ENCODE measurements at places on chromosomes 4 and X.

DNA sequence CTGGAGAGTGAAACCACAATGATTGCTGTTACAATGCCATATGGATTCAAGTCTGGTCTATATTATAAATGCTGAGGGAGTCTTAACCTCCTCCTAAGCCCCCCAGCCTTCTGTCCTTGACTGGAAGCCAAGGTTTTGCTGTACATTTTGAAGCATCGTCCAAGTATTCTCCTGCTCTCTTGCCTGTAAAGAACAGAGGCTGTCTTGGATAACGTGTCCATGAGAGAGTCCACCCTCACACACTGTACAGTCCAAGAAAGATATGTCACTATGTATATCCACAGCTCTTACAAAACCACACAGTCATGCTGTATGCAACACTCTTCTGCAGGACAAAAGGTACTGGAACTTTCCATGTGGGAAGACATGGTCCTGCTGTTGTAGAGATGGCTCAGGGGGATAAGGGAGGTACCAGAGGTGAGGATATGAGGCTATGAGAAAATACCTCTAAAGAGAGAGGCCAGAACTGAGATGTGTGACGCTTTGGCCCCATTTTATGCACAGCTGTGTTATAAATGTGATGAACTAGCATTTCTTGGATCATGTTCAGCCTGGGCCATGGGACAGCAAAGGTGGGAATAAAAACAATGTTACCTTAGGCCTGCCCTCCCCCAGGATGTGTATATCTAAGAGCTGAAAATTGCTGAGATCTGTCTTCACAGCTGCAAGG lies 678.6 kb downstream of the IQCM start:
- no peak for DNase-seq

DNA sequence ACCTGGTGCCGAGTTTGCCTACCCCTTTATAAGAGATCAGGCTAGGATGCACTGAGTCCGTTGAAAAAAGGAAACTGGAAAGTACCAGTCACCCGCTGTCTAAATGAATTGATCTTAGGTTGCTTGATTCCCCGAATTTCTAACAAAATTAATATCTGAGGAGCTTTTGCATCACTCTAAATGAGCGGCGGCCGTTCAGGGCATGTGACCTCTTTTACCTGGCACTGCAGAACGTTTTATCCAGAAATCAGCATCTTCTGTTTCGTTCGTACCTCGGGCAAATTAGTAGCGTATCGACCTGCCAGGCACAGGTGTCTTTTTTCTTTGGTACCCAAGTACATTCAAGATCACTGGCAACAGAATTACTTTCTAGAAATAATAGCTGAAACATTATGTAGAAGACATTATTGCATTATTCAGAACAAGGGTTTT lies 876 bp downstream of the KLHL2 start:
- no peak for DNase-seq

DNA sequence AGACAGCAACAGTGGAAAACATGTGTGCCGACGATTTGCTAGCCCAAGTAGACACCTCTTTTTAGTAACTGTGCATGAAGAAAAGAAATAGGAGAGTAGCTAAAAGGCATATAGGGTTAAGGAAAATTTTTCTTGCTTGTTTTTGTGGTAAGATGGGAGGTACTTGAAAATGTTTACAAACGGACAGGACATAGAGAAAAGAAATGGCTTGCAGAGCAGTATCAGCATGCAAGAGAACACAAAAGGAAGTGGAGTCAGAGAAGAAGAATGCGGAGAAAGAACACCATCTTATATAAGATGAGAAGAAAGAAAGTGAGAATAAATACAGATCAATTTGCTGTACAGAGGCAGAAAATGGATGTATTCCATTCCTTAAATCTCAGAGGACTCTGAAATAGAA lies 263.7 kb upstream of the ETNPPL start:
- DNase-seq, result no peak

DNA sequence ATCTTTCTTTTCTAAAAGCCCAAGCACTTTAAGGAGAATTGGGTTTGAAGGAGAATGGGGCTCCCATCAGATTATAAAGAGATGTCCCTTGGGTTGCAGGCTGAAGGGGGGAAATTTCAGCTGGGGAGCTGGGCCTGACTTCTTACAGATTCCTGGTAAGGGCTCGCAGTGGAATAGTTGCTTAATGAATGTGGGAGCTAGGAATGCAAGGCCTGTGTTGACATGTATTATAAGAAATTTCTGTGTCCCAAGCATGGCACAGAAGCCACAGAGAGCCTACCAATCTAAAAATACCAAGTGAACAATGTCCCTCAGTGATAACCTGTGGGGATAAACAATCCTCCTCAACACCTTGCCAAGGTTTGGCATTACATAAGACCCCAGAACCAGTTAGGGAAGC lies 39.3 kb upstream of the WNK3 start:
- DNase-seq, result no peak

DNA sequence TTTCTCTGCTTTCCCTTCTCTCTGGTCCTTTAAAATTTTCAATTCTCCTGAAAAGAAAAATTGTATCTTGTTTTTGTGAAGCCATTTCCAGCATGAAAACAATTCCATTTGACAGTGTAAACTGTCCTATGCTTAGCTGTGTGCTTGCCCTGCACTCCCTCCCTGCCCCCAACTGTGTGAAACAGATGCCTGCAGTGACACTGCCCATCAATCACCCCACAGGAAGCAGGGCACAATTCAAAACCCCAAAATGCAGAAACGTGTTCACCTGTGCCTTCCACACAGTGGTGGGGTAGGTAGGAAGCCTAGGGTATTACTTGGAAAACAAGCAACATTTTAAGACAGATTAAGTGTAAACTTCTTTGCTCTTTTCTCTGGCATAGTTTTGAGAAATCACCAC lies 6.2 kb upstream of the FHDC1 start:
- no peak for DNase-seq

- DNase-seq, result no peak
Measured at GRCh38 chr4:102444752-102445151, 56.4 kb upstream of the NFKB1 start.

DNA sequence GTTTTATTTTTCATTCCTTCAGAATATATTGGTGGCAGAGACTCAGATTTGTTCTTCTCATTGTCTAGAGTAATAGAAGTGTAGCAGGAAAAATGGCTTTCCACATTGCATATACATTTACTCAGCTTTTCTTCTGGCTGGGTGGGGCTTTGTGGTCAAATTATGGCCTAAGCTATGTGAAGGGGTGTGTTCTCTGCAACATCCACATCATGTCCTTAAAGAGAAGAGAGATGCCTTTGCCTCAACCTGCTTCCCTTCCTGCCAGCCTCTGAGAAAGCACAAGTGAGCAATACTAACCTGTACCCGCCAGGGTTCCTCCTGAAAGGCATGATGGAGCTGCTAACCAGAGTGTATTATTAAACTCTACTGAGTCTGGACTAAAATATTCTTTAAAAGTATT lies 695.6 kb upstream of the FAM241A start:
- no peak for DNase-seq

- no peak for DNase-seq
Measured at GRCh38 chr4:143183513-143184216, 1.1 kb upstream of the USP38 start.

GRCh38 chr4:123503698-123504363 lies 107.2 kb downstream of the SPRY1 start:
- no peak for DNase-seq

DNA sequence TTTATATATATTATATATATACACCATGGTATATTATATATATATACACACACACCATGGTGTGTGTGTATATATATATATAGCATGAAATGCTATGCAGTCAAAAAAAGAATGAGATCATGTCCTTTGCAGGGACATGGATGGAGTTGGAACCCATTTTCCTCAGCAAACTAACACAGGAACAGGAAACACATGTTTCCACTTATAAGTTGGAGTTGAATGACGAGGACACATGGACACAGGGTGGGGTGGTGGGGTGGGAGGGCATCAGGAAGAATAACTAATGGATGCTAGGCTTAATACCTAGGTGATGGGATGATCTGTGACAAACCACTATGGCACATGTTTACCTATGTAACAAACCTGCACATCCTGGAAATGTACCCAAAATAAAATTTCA lies 293.6 kb upstream of the NDST3 start:
- DNase-seq, result no peak

DNA sequence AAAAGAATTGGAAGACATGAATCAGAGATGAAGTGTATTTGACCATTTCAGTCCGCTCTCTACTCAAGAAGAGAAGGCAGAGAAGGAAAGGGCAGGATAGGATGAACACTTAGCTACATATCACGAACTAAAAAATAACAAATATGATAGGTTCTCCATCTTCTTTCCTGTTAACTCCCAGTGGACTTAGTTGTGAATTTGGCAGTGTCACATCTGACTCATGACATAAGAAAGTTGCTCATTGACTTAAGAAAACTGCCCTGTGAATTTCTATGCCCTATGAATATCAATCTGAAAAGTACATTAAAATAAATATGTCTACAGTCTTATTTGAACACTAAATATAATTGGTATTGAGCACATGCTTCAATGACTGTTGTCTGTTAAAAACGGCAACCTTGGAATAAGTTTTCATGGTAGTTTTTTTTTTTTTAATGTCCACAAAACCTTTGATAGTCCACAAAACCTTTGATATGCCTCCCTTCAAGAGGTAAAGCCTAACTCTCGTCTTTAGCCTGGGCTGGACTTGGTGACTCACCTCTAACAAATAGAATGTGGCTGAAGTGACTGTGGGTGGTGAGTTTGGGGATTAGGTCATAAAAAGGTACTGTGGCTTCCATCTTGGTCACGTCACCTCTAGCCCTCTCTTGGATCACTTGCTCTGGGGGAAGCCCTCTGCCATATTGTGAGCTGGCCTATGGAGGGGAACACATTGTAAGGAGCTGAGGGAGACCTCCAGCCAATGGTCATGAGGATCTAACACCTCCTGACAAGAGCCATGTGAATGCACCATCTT lies 184.7 kb upstream of the S100G start:
- DNase-seq, result no peak

DNA sequence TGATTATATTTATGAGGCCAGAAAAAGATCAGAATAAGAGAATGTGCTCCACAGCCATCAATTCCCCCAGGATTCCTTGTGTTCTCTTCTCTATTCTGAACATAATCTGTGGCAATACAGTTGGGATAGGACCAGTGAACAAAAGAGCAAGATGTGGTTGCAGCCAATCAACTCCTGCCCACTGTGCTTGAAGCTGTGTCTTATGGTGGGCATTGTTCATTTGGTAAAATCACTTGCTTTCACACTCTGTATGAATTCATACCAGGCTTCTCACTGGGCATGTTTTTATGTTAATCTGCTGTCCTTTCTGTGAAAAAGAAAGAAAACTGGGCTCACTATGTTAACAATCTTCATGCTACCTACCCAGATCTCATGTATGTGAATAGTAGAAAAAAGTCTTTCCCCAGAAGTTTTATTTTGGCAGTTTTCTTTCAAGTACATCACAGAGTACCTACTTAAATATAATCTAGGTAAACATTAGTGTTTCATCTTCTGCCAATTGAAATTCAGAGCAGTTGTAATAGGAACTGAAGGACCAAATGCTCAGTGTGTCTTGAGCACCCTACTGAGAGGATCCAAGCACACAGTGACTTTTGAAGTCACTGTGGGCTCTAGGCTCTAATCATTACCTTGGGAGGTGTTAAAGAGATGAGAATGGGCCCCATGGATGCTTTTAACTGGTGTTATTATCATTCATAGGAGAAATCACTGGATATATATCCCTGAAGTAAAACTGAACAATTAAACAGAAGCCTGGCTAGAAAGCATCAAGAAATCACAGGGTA lies 429.2 kb upstream of the TRAM1L1 start:
- no peak for DNase-seq

DNA sequence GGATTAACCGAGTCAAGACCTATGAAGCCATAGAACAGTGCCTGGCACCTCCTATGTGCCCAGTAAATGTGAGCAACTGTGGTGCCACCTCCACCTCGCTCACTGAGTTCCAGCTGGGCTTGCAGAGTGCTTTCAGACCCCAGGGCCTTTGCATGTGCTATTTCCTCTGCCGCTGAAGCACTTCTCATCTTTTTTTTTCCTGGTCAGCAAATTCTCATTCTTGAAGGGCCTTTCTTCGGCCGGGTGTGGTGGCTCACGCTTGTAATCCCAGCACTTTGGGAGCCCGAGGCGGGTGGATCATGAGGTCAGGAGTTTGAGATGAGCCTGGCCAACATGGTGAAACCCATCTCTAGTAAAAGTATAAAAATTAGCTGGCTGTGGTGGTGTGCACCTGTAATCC lies 76.5 kb downstream of the MSX1 start:
- DNase-seq, result no peak

GRCh38 chr4:173370130-173370476 lies 651 bp upstream of the SAP30 start:
- DNase-seq, result peak; percentile 63

- no peak for DNase-seq
Measured at GRCh38 chr4:129109965-129110824, 14.2 kb downstream of the C4orf33 start.

- no peak for DNase-seq
Measured at GRCh38 chrX:70455366-70456202, 10.9 kb downstream of the DLG3 start.

DNA sequence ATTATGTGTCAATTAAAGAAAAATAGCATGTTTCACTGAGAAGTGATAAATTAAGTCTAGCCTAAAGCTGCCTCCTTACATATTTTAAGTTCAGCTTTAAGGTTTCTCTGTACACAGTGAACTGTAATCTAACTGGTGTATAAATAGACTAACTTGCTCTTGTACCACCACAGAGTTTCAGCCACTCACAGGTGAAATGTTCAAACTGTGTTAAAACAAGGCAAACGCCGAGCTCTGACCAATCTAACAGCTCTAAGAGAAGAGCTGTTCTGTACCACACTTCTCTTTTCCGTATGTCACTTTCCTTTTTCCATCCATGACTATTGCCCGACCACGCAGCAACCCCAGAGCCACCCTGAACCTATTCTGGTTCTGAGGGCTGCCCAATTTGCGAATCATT lies 64.5 kb downstream of the DCHS2 start:
- no peak for DNase-seq

- DNase-seq, result no peak
Measured at GRCh38 chr4:66023061-66023460, 352.8 kb upstream of the EPHA5 start.

- DNase-seq, result no peak
Measured at GRCh38 chr4:133921280-133922195, 280.1 kb downstream of the PABPC4L start.

DNA sequence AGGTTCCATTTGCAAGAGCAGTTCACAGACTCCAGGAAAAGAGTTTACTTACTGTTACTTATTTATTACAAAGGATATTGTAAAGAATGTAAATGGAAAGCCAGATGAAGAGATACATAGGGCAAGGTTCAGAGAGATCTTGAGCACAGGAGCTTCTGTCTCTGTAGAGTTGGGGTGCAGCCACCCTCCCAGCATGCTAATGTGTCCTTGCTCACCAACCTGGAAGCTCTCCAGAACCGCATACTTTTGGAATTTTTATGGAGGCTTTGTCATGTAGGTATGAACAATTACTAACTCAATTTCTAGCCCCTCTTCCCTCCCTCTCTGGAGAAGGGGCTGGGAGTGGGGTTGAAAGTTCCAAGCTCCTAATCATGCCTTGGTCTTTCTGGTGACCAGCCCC lies 857.2 kb downstream of the RPA4 start:
- no peak for DNase-seq

- no peak for DNase-seq
Measured at GRCh38 chr4:104064646-104065577, 345.1 kb upstream of the TACR3 start.
